Stimulated activated CD8-positive, alpha-beta memory T cell treated with anti-CD3 and anti-CD28 coated beads, Interleukin-4, amount 100 ng/mL, for 1 hour (primary cell): ENCODE measurements at places on chromosomes 5 and 9.

- DNase-seq, result no peak
Observed at GRCh38 chr5:88245893-88246244, 22.8 kb downstream of the TMEM161B start.

DNA sequence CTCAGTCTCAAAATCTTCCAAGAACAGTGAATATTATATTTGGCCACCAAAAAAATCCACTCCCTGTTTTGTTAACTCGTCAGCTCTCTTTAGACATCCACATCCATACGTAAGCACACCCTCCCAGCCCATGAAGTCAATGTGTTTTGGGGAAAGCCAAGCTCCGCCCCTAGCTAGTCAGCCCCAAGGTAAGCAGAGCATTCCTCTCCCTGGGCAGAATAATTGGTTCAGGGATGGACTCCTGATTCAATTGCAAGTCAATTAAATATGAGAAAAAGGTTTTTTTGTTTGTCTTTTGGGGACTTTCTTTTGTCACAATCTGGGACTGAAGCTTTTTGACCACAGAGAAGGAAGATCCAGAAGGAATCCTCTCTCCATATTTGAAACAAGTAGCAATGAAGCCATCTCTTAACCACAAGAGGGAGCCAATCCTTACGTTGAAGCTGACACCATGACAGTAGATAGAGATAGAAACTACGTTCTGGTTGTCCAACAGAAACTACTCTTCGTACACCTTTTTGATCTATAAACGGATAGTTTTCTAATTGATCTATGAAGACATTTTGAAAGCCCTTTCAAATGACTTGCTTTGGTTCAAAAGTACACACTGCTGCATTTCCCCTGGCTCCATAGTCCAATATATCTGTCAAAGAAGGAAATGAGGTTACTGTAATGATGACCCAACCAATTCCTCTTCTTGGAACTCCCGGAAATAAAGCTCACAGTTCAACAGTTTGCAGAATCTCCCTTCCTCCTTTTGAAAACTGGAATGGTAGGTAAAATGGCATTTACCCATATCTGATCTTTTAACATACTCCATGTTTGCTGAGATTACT lies 166.4 kb downstream of the TLE1 start:
- DNase-seq, result no peak

DNA sequence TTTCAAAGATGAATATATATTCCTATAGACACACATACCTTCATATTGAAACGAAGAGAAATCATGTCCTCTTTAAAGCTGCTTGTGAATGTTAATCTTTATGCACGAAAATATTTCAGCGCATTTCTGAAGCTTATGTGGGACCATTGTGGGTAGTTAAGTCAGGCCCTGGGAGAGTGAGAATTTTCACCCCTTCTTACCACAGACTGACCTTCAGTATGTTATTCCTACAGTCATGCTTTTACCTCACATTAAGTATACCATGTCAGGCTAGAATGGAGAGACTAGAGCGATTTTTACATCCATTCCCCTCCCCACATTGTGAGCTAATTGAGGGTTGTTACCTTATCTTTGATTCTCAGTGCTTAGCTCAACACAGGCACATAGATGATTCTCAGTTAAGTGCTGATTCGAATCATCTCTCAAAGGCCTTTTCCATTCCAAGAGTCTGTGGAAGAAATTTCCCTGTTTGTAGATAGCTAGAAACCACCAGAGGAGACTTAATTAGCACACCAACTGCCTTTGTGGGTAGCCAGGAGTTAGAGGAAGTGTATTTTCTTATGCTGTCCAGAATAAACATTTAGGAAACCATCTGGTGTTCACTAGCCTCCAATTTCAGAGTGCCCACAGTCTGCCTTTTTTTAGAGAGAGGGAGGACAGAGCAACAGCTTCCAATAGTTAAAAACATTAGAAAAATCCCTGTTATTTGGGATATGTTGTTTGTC lies 110.5 kb downstream of the MEGF10 start:
- DNase-seq, result no peak

DNA sequence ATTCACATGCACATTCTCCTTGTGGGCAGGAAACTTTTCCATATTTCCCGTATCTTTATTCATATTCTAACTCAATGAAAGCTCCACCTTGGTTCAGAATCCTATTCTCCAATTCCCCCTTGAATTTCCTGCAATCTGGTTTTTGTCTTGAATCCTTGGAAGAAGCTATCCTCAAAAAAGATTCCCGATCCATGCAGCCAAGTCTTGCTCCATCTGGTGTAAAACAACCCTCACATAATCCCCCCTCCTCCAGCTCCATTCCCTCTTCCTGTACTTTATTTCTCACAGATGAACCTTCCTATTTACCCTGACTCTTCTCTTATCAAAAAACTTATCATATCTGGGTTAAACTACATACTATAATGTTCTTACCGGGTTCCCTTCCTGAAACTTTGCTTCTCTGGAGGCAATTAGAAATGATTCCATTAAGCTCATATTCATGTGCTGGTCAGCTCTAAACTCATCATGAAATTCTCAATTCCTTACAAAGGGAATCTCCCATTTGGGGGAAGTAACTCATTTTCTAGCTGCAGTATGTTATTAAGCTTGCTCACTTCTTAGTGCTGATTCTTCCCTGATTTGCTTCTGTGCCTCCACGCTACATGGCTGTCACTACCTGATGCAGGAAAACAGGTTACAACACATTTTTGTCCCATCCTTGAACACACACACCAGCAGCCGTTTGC lies 81.7 kb downstream of the GNAQ start:
- no peak for DNase-seq

- DNase-seq, result no peak
Observed at GRCh38 chr9:36592801-36593583, 20.3 kb downstream of the MELK start.

DNA sequence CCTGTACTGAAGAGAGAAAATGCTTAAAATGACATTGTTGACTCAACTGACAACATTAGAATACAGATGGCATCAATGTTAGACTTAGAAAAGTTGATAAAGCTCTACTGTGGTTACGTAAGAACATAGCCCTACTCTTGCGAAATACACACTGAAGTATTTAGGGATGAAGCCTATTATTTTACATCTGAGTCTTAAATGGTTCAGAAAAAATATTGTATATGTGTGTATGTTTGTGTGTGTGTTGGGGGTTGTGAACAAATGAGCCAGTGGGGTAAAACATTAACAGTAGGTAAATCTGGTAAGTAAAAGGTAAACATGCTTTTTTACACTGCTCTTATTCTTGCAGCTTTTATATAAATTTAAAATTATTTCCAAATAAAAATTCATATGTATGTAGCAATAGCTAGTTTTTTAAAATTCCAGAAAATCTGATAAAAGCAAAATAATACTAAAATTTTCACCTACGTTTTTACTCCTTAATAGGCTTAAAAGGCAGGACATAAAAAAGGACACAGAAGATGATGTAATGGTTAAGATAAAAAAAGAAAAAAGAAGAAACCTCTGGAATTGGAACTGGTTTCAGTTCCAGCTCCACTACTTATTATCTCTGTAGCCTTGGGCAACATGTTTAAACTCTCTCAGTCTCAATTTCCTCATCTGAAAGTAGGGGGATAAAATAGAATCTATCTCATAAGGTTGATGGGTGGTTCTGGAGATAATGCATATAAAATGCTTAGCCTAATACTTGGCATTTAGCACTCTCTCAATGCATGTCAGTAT lies 44.3 kb downstream of the GARNL3 start:
- no peak for DNase-seq

- DNase-seq, result no peak
Observed at GRCh38 chr5:177336112-177336511, 15.4 kb downstream of the LMAN2 start.

- no peak for DNase-seq
Observed at GRCh38 chr9:131046093-131046380, 37.1 kb downstream of the LAMC3 start.

- DNase-seq, result no peak
Observed at GRCh38 chr5:112795342-112795741, 57.7 kb downstream of the APC start.

DNA sequence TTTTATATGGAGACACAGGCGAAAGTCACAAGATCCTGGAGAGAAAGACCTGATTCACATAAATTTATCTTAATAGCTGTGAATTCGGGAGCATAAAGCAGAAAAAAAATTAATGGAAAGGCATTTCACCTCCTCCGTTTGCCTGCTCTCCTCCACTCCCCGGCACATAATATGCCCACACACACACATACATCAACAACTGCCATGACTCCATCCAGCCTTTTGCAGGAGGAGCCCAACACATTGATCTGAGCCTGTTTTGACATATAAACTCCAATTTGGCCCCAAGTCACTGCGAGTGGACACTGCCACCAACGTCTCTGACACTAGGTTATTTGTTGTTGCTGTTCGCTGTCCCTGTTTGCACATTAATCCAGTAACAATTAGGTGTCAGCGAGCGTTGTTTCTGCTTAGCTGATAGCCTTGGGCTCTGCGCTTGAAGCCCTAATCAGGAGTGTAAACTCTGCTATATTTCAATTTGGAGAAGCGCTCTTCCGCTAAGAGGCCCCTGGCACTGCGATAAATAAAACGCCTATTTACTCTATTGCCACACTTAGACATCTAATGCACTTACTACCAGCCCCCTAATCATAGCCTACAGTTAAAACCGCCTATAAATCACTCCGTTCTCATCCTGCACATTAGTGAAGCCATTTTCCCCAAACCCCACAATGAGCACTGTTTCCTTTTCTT lies 195.8 kb upstream of the TBCA start:
- no peak for DNase-seq

GRCh38 chr5:59479086-59479485 lies 414.4 kb downstream of the PDE4D start:
- no peak for DNase-seq

- no peak for DNase-seq
Observed at GRCh38 chr9:38620483-38621433, at the start of gene ANKRD18A. TSS of gene ANKRD18A (minus strand) at chr9:38620596. CDS start at chr9:38620285, 311 bp downstream.

- no peak for DNase-seq
Observed at GRCh38 chr9:93592643-93593021, 16.2 kb downstream of the PHF2 start.

- no peak for DNase-seq
Observed at GRCh38 chr5:10233505-10233904, 16.2 kb downstream of the ATPSCKMT start.

DNA sequence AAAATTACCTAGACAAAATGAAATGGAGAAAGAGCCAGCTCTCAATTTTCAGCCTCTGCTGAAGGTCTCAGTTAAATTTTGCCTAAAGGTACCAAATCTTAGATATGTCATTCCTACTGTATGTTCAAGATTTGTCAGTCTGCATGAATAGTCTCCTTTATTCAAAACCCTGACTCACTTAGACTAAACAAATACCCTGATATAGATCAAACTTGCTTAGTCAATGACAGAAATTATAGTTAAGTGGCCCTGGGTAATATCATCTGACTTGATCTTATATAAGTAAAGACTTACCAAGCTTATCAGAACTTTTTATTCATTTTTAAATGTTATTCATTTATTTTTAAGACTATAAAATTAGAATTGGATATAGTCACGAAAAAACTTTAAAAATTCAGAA lies 12.2 kb downstream of the MEGF9 start:
- no peak for DNase-seq

GRCh38 chr9:130382636-130383349 lies 62.0 kb upstream of the ASS1 start:
- no peak for DNase-seq

DNA sequence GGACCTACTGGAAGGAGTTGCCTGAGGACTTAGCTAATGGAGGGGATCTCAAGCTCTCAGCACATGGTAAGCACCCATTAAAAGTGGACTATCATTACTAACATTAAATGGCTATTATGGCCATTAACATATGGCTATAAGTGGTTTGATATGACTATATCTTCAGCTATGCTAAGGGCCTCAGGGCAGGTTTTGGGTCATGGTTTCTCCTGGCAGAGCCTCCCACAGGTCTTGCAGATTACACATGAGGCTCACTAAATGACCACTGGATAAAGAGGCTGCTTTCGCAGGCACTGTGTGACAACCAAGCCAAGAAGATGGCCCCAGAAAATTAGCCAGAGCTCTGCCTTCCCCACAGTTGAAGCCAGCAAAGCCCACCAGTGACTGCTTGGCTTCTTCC lies 15.4 kb downstream of the CCNJL start:
- DNase-seq, result no peak

- no peak for DNase-seq
Observed at GRCh38 chr9:71752928-71753327, 15.4 kb downstream of the CEMIP2 start.

GRCh38 chr5:79560771-79561524 lies 47.0 kb upstream of the HOMER1 start:
- DNase-seq, result no peak

- DNase-seq, result no peak
Observed at GRCh38 chr5:40678460-40679147, 1.1 kb upstream of the PTGER4 start.

GRCh38 chr5:155263381-155263780 lies 249.8 kb downstream of the KIF4B start:
- no peak for DNase-seq

DNA sequence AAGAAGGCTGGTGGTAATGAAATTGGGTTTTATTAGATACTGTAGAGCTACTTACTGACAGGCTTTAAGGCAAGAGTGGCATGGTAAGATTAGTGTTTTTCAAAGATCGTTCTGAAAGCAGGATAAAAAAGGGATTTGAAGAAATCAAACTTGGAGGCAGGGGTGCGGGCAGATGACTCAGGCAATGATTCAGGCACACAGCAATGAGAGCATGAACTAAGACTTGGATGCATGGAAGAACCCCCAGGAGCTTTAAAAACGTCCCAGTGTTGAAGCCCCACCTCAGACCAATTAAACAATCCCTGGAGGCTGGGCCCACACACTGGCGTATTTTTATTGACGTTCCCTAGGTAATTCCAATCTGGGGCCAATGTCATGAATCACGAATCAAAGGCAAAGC lies 102.5 kb downstream of the SREK1 start:
- no peak for DNase-seq

DNA sequence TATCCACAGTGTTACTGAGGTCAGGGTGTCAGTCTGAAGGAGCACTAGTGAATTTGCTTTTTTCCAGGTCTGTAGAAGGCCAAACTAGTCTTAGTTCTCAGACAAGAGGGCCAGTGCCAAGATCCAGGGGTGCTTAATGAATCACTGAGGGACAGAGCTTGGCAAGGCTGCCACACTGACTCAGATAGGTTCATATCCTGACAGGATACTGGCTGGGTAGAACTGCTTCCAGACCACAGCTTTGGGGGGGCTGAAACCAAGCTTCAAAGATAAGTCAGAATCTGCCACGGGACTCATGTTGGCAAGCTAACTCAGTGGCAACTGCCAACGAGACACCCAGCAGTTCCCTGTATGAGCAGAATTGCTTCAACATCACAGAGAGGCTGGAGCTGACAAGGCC lies 1125.4 kb downstream of the EFNA5 start:
- DNase-seq, result no peak

- no peak for DNase-seq
Observed at GRCh38 chr5:141628175-141628788, 8.4 kb downstream of the HDAC3 start.

DNA sequence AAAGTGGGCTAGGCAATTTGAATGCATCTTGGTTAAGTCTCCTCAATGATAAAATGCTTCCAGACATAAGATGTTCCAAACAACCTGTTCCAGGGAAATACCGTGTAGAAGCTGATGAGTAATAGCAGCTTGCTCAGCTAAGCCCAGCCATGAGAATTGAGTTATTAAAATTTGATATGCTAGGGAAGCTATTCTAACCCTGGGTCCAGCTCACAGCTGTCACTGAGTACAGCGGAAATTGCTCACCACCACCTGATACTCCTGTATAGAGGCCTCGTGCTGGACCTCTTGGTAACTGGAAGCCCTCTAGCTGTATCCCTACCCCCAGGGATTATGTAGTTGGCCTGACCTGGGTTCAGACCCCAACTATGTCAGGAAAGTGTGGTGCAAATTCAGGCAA lies 521.3 kb upstream of the TRPC7 start:
- no peak for DNase-seq

- peak; percentile 24 for DNase-seq
Observed at GRCh38 chr5:35926389-35927051, 11.9 kb downstream of the CAPSL start.
